GDM1 (cell line): ENCODE measurements at places on chromosomes 13 and 19.

DNA sequence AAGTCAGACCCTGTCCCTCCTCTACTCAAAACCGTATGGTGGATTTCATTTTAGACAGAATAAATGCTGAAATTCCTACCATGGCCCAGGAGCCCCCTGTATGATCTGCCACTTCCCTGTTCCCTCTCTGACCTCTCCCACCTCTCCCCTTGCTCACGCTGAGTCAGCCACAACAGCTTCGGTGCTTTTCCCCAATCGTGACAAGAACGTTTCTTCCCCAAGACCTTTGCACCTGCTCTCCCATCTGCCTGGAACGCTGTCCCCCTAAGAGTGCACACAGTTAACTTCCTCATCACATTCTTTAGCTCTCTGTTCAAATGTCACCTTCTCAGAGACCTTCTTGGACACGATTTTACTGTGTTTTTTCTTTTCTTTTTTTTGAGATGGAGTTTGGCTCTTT is 2.3 kb downstream of the VRK3 start:
- DNase-seq = no peak

DNA sequence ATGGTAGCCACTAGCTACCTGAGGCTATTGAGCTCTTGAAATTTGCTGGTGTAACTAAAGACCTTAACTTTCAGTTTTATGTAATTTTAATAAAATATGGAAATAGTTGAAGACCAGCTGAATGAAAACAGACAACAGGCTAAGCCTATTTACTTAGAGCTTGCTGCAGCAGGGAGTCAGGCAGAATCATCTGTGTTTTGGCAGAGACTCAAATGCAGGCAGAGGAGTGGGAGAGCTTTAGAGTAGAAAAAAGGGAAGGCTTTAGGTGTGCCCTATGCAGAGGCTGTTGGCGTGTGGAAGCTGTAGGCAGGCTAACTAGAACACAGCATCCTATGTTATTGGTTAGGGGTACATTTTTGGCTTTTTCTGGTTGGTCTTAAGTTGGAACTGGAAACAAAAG is 304.9 kb upstream of the NBEA start:
- no peak for DNase-seq

DNA sequence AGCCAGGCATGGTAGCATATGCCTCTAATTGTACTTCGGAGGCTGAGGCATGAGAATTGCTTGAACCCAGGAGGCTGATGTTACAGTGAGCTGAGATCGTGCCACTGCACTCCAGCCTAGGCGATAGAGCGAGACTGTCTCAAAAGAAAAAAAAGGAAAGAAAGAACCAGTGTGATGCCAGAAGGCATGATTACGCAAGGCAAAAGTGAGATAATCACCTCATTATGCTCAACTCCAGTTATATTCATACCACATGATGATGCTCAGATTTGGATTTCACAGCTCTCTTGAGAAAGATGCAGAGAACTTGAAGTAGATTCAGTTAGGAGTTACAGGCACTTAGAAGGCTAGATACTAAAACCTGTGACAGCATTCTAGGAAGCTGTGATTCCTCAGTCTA is 21.8 kb downstream of the RCBTB1 start:
- DNase-seq = no peak

- no peak for DNase-seq
Measured at GRCh38 chr19:15266683-15267082, 34.4 kb upstream of the EPHX3 start.

GRCh38 chr13:110541526-110541920 is 20.0 kb downstream of the RAB20 start:
- DNase-seq = no peak

GRCh38 chr19:14347999-14348889 is 33.0 kb upstream of the ADGRE5 start:
- DNase-seq = no peak

DNA sequence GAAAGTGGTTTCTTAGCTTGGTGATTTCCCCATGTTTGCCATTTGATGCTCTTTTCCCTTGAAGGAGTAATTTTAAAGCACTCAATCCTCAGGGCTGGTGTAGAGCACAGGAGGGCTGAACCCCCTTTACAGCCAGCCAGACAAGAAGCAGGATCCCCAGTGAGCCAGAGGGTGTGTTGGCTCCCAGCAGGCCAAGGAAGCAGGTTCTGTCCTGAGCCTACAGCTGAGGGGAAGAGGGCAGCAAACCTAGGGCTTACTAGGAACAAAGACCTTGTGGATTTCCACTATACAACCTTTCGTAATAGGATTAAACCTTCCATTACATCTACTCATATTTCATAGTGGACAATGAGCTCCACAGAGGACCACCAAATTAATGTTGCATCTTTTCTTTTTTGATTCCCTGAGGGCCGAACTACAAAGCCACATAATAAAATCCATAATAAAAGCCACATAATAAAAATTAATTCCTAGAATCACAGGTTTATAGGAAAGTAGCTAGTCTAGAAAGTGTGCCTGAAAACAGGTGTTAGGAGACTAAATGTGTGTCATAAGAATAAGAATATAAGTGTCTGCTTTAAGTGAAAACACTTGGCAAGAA is 300.2 kb downstream of the DCLK1 start:
- no peak for DNase-seq

DNA sequence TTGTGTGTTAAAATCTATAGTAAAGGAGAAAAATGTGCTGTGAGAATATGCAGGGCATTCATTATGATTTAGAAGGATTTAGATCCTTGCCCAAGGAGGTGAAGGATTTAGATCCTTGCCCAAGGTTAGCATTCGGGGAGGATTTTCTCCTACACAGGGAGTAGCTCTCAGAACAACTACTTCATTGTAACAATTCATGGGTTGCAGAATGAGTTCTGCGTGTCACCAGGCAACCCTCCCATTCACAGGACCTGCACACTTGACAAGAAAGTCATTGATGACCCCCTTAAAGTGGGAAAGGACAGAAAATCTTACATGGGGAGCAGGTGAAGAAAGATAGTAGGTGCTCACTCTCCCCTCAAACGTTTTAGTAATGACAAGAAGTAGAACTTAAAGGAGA is 167.1 kb upstream of the MAB21L1 start:
- no peak for DNase-seq
